Right lobe of liver (tissue), 6 donors: ENCODE measurements at places on chromosomes 11 and 22. TPM values are rescaled to one million over a fixed set of nuclear protein-coding genes. Genes with fewer than 3 reads are reported as not detected.
A peak's percentile ranks its signal among the peaks of the same experiment; 100 is the strongest.

GRCh38 chr11:128341280-128342248 lies 245.8 kb downstream of the ETS1 start:
- no peak for DNase-seq

The FAM111B gene
- total RNA-seq: 1.1 TPM

The TMEM179B gene
- total RNA-seq: 24.4 TPM

The SLC22A6 gene
- not detected for total RNA-seq

The MUC6 gene
- 0.31 TPM for total RNA-seq

DNA sequence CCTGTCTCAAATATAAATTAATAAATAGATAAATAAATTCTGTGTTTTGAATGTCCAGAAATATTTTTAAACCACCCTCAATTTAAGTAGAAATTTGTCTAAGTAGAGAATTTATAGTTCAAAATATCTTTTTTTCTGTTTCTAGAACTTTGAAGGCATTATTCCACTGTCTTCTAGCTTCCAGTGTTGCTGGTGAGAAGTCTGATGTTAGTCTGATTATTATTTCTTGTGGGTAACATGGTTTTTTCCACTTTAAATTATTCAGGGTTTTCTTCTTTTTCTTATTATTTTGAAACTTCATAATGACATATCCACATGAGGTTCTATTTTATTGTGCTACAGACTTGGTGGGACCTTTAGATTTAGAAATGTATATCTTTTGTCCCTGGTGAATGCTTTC lies 46.4 kb upstream of the HEPHL1 start:
- DNase-seq: no peak

- DNase-seq: no peak
These were observed 172.5 kb downstream of the TBC1D22A start for GRCh38 chr22:46934746-46935491.

DNA sequence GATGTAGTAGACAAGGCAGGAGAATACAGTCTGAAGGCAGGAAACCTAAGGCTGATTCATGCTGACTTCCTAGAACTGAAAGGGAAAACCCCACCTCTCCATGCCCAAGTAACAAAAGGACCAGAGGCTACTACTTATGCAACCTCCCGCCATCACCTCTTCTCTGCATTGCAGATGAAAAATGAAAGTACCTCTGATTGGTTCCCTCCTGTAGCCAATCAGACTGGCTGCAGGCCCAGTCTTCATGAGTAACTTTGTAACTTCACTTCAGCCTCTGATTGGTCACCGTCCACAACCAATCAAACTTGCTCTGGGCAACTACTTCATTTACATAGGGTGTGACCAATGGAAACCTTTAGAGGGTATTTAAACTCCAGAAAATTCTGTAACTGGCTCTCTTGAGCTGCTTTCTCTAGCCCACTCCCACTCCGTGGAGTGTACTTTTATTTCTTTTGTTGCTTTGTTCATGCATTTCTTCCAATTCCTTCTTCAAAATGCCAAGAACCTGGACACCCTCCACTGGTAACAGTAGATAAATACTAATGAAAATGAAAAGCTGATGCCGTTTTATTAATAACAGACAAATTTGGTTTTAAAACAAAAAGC lies 5.2 kb upstream of the MAP6 start:
- DNase-seq: no peak

DNA sequence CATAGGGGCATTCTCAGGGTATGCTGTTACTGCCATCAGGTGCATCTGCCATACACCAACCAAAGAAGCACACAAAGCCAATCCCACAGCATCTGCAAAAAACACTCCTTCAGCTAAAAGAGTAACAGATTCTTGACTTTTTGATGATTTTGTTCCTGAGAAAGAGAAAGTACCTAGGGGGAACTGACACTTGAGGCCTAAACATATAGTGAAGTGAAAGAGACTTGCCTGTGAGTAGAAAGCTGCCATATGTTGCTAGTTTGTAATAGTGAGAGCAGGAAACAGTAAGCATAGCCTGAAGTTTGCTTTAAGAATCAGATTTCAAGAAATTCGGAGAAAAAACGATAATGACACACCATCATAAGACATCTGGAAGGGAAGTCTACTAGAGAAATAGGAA lies 97.9 kb upstream of the CTSC start:
- DNase-seq: no peak

- DNase-seq: no peak
These were observed 244.0 kb downstream of the CASP12 start for GRCh38 chr11:104654181-104654813.

The TNNI2 gene
- not detected for total RNA-seq

The MMP11 gene
- 1.3 TPM for total RNA-seq

The STK33 gene
- total RNA-seq: not detected

The OR8D1 gene
- not detected for total RNA-seq

DNA sequence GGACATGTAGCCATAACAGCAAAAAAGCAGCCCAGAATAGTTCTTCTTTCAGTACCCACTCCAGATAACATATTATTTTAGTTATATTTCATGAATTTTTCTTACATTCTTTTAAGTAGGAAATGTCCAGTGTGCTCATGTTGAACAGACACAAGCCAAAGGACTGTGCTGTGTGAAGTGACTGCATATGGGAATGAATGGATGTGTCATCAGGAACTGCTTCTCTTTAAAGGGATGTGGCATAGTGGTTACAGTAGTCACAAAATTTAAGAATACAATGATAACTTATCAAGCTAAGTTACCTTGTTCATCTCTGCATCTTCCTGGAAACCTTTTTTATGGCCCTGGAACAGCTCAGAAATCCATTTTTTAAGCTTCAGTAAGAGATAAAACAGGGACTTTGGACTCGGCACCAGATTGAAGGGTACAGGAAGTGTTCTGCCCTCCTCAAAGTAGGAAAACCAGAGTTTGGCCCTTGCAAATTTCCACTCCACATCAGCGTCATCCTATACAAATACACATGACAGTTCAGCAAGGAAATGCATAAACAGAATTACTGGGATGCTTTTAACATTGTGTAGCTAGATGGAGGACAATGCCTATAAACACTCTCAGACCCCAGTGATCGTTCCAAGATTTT lies 112.8 kb downstream of the TRPC6 start:
- DNase-seq: no peak

- DNase-seq: peak; percentile 28
These were observed 15.6 kb downstream of the LRRC32 start for GRCh38 chr11:76654980-76655379.

DNA sequence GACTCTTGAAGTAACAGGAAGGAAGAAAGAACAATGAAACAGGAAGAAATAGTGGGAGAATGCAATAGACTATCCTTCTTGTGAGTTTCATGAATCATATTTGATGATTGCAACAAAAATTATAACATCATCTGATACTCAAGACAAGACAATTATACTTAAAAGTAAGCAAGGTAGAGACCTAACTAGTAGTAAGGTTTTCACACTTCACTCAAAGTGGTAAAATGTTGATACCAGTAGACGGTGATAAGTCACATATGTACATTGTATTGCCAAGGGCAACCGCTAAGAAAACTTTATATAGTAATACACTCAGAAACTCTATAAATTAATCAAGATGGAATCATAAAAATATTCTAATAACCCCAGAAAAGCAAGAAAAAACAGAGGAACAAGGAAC lies 107.8 kb downstream of the CYP2R1 start:
- no peak for DNase-seq

The NECTIN1 gene
- 6.0 TPM for total RNA-seq

- DNase-seq: no peak
These were observed 89.0 kb upstream of the CD44 start for GRCh38 chr11:35049859-35050531.

The ANO5 gene
- 4.9 TPM for total RNA-seq

DNA sequence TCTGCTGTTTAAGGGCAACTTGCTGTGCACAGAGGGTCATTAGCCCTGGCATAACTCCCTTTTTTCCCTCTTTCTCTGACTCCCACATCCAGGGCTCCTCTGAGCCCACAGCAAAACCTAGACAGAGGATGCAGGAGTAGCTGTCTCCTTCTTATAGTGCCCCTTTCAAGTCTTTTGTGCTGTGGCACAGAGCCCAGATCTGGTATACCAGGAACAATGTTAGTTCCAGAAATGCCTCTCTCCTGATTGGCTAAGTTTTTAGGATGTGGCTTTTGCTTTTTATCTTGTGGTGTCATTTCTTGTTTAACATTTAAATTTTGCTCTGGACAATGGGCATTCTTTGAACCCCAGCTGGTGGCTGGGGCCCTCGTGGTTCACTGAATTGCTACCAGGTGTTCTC lies 25.6 kb upstream of the RRM1 start:
- no peak for DNase-seq

- DNase-seq: no peak
These were observed 40.0 kb upstream of the RRM1 start for GRCh38 chr11:4054643-4055042.

DNA sequence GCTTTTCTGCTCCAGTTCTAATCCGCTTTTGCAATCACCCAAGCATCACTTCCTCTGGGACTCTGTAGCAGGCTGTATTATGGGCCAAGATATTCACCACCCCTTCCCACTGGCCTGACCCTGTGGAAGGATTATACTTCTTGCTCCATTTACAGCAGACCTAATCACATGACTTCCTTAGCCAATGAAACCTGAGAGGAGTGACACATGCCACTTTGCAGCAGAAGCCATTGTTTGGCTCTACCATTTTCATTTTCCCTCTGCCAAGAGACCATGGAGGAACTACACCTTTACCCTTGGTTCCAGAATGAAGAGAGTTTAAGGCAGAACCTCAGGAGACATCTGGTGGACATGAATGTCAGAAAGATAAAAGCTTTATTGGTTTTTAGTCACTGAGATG lies 134.9 kb upstream of the HSD17B12 start:
- no peak for DNase-seq

The CRYBB2 gene
- total RNA-seq: not detected

The GUCY1A2 gene
- 1.1 TPM for total RNA-seq

The KDM4E gene
- not detected for total RNA-seq

The TMEM121B gene
- 0.19 TPM for total RNA-seq

GRCh38 chr11:27025957-27026733 lies 14.5 kb upstream of the BBOX1 start:
- no peak for DNase-seq

The TMPRSS4 gene
- not detected for total RNA-seq

The TIGD3 gene
- total RNA-seq: 0.20 TPM

The OR10A2 gene
- total RNA-seq: not detected
